ENCODE measurements at places on chromosomes 3 and 15.

GRCh38 chr3:87969620-87970019 is 89.2 kb downstream of the CGGBP1 start:
- no peak for DNase-seq

GRCh38 chr3:129676985-129677384 is 70.5 kb upstream of the PLXND1 start:
- DNase-seq, result no peak

DNA sequence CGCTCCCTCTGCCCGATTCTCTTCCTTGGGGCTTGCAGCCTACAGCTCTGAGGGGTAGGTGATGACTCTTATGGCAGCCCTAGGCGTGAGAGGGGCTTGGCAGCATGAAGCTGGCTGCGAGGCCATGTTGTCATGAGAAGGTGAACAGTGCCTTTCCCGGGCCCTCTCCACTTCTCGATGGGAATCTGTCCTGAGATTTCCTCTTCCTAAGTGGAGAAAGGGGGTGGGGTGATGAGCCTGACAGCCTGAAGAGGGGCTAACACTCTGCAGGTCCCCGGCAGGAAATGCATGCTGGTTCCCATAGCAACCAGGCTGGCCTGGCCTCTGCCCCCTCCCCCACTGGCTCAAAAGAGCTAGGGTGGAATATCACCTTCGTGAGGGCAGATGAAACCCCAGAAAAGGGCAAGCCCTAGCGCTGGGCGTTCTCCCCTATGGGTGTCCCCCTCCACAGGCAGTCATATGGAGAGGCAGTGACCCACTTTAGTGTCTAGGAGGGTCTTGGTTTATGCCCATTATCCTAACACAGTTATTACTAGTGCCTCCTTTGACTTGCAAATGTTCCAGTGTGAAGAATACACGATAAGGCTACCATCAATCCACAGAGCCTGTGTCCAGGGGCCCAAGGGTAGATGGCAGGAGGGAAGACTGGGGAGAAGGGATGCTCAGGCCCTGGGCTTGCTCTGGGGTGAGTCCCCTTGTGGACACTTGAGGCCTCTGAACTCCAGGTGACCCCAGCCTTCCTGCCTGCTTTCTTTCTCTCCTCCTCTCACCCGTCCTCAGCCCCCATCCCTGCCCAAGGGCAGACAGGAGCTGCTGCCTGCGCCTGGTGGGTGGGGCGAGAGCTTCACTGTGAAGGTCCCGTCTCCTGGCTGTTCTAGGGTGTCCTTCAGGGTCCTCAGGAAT is 13.2 kb downstream of the EPHB3 start:
- no peak for DNase-seq

DNA sequence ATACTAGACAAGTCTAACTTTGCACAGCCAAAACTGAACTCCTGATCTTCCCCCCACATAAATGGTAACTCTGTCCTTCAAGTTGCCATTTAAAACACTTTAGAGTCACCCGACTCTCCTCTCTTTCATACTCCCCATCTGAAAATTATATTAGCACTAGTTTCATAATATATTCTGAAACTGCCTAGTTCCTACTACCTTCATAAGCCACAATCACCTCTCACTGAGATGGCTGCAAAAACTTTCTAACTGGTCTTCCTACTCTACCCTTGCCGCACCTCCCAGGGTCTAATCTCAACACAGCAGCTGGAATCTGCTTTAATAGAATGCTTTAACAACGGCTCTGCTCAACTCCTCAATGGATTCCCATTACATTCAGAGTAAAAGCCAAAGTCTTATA is 55.0 kb downstream of the GLB1 start:
- no peak for DNase-seq

DNA sequence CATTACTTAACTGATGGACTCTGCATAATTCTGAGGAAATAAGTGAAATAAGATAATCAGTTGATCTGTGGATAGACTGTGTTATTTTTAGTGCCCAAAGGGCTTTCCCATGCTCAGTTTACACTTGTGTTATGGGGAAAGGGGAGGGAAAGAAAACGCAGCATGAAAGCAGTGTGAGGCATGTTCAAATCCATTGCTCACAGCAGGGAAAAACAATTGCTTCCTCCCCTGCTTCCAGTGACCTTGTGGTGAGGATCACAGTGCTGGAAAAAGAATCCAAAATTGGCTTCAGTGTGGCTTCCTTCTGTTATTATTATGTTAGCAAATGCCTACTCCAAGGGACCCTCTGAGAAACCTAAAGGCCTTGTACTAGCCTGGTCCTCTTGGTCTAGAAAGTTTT is 285.1 kb upstream of the CDIN1 start:
- DNase-seq, result peak; percentile 41

DNA sequence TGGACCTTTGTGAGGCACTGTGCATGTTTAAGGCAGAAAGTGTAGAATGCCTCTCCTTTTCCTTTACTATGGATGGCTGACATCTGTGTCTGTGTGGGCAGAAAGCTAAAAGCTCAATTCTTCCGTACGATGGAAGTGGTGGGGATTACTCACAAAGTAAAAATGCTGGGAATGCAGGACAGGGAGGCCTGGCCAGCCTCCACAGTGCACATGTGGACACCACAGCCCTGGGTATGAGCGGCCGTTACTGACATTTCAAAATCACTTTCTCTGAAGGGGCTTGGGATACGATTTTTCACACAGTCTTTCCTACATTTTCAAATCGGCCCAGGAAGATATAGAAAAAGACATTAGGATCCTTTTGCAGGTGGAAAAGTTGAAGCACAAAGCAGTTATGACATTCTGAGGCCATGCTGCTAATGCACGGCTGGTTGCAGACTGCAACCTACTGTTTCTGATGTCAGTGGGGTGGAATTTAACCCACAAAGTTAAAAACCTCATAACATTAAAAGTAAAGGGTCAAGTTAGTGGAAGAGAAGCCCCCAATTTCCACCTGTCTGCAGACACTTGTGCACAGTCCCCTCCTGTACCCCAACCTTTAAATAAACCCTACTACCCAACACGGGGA is 27.9 kb downstream of the EHD4 start:
- peak; percentile 94 for DNase-seq

GRCh38 chr15:92527197-92527596 is 128.4 kb downstream of the FAM174B start:
- peak; percentile 20 for DNase-seq
